Activated T-cell treated with anti-CD3 and anti-CD28 coated beads, Interleukin-2, amount 50 U/mL, for 4 hours (primary cell): ENCODE measurements at places on chromosomes 3 and 15. TPM values are rescaled to one million over a fixed set of nuclear protein-coding genes. Genes with fewer than 3 reads are reported as not detected.

GRCh38 chr3:52222319-52223221 is 2.9 kb downstream of the TLR9 start:
- DNase-seq = no peak

DNA sequence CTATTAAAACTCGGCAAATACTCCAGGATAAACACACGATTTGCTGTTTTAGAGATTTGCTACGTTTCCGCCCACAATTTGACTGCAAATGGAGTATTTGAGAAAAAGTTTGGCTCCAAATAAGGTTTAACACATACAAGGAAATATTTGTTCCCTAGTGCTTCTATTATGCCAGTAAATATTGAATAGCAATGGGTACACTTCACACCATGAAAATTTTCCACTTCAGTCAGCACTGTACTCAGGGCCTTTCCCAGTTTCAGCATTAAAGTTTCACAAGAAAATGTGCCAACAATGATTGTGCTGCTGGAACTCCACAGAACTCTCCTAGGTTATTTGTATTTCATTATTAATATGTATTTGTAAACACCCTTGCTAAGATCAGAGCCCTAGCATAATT is 498.0 kb downstream of the TBL1XR1 start:
- no peak for DNase-seq

XCR1 gene
- not detected for total RNA-seq

GRCh38 chr3:28250999-28251398 is 9.6 kb downstream of the CMC1 start:
- DNase-seq = no peak

DNA sequence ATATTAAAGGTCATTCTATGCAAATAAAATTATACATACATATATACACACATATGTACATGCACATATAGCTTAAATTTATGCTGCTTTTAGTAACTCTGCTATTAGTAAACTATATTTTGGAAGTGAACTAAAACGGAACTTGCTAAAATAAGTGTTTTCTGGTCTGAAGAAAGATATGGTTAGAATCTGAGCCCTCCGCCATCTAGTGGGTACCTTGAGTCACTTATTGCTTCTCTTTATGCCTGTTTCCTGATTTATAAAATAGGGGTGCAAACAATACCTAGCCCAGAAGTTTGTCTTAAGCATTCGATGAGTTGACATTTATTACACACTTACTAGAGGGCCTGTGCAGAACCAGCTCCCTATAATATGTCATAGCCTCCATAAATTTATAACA is 255.7 kb downstream of the CNTN6 start:
- DNase-seq = no peak

DNA sequence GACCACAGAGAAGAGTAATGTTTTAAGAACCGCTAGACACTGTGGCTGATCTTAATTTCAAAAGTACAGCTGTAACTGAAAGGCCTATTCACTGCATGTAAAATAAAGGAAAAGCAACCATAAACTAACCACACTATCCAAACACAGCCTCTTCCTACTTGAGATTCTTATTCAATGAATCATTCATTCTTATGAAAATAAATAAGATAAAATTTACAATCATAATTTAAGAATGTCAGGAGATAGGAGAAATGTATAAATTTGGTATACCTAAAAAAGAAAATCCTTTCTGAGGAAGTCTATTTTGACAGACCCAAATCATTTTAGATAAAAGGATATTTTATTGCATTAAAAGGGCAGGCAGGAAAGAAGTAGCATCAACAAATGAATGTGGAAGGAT is 533.5 kb upstream of the ZNF385D start:
- DNase-seq = no peak

PLAAT1 gene
- 0.55 TPM for total RNA-seq

GRCh38 chr15:81080996-81081395 is 53.1 kb upstream of the CFAP161 start:
- no peak for DNase-seq

GRCh38 chr3:159340877-159341500 is 539.1 kb downstream of the MFSD1 start:
- DNase-seq = no peak

DNA sequence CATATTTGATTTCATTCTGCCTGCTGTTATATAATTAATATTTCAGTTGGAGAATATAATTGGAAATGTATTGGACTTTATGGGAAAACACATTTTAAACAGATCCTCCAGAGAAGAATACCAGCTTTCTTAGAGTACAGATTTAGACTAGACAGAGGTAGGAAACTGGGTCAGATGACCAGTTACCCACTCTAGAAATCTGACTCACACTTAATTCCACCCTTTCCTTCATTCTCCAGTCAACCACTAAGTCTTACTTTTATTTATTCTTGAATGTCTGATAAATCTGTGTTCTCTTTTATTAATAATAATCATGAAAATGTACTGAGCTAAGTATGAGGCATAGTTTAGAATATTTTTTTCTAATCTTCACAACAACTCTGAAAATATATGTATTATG is 110.7 kb downstream of the LRRC49 start:
- DNase-seq = no peak

- DNase-seq = no peak
Measured at GRCh38 chr3:41249318-41249717, 50.0 kb downstream of the CTNNB1 start.

GRCh38 chr3:161423911-161424522 is 52.7 kb upstream of the SPTSSB start:
- DNase-seq = no peak

DNA sequence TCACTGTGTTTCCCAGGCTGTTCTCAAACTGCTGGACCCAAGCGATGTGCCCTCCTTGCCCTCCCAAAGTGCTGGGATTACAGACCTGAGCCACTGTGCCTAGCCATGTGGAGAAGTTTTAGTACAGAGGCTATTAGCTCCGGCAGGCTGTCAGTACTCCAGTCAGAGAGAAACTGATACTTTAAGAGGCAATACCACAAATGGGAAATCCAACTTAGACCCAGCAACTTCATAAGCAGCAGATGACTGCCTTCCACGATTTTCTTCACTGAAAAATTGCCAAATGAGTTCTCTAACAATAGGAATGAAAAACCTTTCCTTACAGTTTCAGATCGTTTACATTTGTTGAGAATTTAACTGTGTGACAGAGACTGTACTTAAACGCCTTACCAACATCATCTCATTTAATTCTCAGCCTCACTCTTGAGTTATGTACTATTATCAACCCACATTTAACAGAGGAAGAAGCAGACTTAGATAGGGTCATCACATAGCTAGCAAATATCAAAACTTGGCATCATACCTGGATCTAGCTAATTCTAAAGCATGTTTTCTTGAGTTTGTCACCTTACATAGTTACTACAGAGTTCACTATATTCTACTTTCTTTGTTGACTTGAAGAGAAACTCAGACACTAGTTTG is 127.4 kb downstream of the TCF12 start:
- no peak for DNase-seq
